Glutamatergic neuron (in vitro differentiated cells): ENCODE measurements at places on chromosomes 2 and 18. TPM values are rescaled to one million over a fixed set of nuclear protein-coding genes. Genes with fewer than 3 reads are reported as not detected.

GRCh38 chr18:44758861-44759631 is 78.4 kb downstream of the SETBP1 start:
- peaks cover 4% of the 10 kb centered on the region for H3K36me3 ChIP-seq
- no peak for DNase-seq
- H3K27ac ChIP-seq: no peak overlapping the region
- H3K27me3 ChIP-seq: no peaks in the 10 kb centered on the region
- no peak overlapping the region for H3K4me3 ChIP-seq
- peaks cover 30% of the 10 kb centered on the region for H3K4me1 ChIP-seq

- no peaks in the 10 kb centered on the region for H3K27me3 ChIP-seq
- no peak overlapping the region for H3K4me3 ChIP-seq
- no peaks in the 10 kb centered on the region for H3K36me3 ChIP-seq
- H3K27ac ChIP-seq: no peak overlapping the region
- H3K4me1 ChIP-seq: peaks cover 4% of the 10 kb centered on the region
These were observed 175.6 kb upstream of the ZFP36L2 start for GRCh38 chr2:43402002-43402401.

- H3K27me3 ChIP-seq: no peaks in the 10 kb centered on the region
- DNase-seq: no peak
- H3K4me3 ChIP-seq: no peak overlapping the region
- H3K27ac ChIP-seq: no peak overlapping the region
These were observed 1129.9 kb upstream of the GYPC start for GRCh38 chr2:125526093-125526492.

GRCh38 chr2:192277494-192278109 is 82.9 kb upstream of the TMEFF2 start:
- peaks cover 12% of the 10 kb centered on the region for H3K36me3 ChIP-seq
- no peak overlapping the region for H3K4me3 ChIP-seq
- H3K27ac ChIP-seq: no peak overlapping the region
- DNase-seq: no peak
- no peaks in the 10 kb centered on the region for H3K27me3 ChIP-seq

DNA sequence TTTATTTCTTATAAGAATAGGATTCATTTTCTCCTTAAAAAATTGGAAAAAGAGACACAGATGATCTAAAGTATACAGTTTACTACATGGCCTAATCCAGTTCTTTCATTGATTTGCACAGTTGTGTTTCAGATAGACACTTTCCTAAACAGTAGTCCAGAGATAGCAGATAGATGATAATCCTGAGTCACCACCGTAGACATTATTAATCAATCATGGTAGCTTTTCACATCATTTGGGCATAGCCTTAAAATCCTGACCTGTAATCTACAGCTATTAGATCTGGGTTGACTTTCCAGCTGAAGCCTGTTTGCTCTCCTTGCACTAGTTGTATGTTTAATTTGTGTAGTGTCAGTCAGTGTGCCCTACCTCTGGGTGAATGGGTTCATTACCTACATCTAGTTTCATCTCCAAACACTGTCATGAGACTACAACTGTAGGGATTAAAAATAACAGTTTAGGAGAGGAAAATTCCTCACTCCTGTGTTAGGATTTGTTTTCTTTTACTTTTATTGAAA is 14.1 kb downstream of the C18orf63 start:
- no peak overlapping the region for H3K4me3 ChIP-seq
- no peak for DNase-seq
- no peaks in the 10 kb centered on the region for H3K36me3 ChIP-seq
- peaks cover 2% of the 10 kb centered on the region for H3K4me1 ChIP-seq
- no peaks in the 10 kb centered on the region for H3K27me3 ChIP-seq

GRCh38 chr2:70797506-70797905 is 7.1 kb upstream of the FIGLA start:
- H3K36me3 ChIP-seq: peaks cover 16% of the 10 kb centered on the region
- no peaks in the 10 kb centered on the region for H3K4me1 ChIP-seq
- H3K27me3 ChIP-seq: peaks cover 6% of the 10 kb centered on the region
- no peak overlapping the region for H3K27ac ChIP-seq

DNA sequence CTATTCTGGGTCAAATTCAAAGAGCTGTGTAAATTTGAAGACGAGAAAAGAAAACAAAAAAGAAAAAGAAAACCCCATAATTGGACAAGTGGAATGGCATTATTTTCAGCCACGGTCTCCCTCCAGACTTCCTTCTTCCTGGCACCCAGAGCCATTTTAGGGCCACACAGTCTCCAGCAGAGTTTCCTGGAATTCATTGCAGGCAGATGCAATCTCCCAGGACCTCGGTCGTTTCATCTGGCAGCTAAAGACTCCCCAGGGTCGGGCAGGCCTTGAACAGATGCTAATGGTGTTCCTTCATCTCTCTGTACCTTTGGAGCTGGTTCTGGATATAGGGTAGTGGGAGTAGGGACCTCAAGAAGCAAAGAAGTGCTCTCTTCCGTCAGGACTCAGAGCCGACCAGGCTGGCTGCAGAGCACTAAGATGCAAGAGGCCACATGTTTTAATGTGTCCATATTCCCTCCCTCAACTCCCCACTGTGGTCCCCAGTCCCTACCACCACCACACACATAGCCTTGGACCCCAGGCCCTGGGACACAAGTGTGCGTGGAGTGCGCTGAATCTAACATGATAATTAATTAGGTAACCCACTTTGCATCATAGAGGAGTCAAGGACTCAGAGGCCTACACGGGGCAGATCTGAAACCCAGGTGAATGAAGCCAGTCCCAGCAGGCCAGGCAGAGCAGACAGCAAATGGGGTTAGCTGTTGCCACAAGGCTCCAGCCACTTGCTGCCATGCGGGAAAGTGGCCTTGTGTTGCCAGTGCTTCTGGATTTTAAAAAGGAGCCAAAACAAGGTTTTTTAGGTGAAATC is 109.3 kb upstream of the ATL2 start:
- no peaks in the 10 kb centered on the region for H3K36me3 ChIP-seq
- H3K4me1 ChIP-seq: peaks cover 20% of the 10 kb centered on the region

- H3K4me3 ChIP-seq: no peak overlapping the region
- no peaks in the 10 kb centered on the region for H3K4me1 ChIP-seq
- H3K27ac ChIP-seq: no peak overlapping the region
- H3K27me3 ChIP-seq: no peaks in the 10 kb centered on the region
These were observed 99.2 kb upstream of the VRK2 start for GRCh38 chr2:57947398-57947797.

DNA sequence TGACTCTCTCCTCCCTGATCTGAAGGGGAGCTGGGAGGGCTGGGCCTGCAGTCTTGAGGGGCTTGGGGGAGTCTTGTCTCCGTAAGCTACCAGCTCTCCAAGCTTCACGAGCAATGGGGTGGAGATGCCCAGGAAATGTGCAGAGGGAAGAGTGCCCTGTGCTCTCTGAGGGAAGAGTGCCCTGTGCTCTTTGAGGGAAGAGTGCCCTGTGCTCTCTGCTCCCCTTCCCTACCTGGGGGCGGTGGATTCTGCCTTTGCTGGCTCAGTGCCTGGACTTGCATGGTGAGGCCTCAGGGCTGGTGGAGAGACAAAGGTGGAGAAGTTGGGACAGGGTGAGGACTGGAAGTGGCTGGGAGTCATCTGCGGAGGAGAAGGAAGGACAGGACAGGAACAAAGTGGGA is 72.7 kb downstream of the TWIST2 start:
- no peak for DNase-seq
- peaks cover 15% of the 10 kb centered on the region for H3K27me3 ChIP-seq
- H3K4me3 ChIP-seq: no peak overlapping the region
- peaks cover 5% of the 10 kb centered on the region for H3K36me3 ChIP-seq
- H3K4me1 ChIP-seq: peaks cover 6% of the 10 kb centered on the region

- no peak overlapping the region for H3K4me3 ChIP-seq
- H3K4me1 ChIP-seq: peaks cover 3% of the 10 kb centered on the region
- no peak overlapping the region for H3K27ac ChIP-seq
- H3K36me3 ChIP-seq: peaks cover 3% of the 10 kb centered on the region
- DNase-seq: no peak
- H3K27me3 ChIP-seq: peaks cover 5% of the 10 kb centered on the region
These were observed 20.4 kb upstream of the GPR17 start for GRCh38 chr2:127625572-127625951.

DNA sequence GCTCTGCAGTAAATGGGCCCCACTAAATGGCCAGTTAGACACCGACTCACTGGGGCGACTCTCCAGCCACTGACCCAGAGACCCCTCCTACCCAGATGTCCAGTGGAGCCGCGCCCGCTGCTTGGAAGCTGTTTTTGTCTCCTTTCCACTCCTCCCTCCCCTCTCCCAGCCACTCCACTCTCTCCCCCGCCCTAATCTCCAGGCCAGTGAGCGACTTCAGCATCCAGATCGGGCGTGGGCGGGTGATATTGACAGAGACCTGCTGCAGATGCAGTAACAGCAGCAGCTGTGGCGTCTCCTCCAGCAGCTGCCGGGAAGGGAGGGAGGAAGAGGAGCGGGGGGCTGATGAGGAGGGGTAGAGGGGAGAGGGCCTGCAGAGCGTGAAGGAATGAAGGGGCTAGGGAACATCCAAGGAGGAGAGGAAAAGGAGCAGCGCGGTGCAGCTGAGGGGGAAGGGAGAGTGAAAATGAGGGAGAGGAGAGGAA is at the start of gene SCN7A:
TSS of gene SCN7A (minus strand) at position 110 of the 485 bp plus-strand sequence. CDS start 16,553 bp downstream, outside the sequence.
- DNase-seq: peak; percentile 71
- H3K4me3 ChIP-seq: peak within 1 kb of the TSS; percentile 82
- H3K4me1 ChIP-seq: no peaks in the 10 kb centered on the region
- H3K27me3 ChIP-seq: no peaks in the 10 kb centered on the region
- H3K27ac ChIP-seq: peak within 1 kb of the TSS; percentile 48

DNA sequence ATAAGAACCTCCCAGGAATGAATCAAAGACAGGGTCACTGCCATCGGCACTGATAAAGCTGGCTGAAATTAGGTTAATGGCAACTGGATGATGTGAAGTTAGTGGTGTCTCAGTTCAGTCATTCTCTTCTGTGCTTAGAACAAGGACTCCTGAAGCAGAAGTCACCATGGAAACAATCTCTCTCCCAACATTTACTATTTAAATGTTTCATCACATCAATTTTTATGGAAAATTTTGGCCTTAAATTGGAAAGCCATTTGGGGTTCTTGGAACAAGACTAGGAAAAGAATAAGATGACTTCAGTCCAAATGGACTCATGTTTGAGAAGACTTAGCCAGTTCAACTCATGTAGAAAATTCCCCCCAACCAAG is 15.5 kb upstream of the ARL5A start:
- no peaks in the 10 kb centered on the region for H3K4me1 ChIP-seq
- no peak overlapping the region for H3K4me3 ChIP-seq
- DNase-seq: no peak
- H3K36me3 ChIP-seq: no peaks in the 10 kb centered on the region

DNA sequence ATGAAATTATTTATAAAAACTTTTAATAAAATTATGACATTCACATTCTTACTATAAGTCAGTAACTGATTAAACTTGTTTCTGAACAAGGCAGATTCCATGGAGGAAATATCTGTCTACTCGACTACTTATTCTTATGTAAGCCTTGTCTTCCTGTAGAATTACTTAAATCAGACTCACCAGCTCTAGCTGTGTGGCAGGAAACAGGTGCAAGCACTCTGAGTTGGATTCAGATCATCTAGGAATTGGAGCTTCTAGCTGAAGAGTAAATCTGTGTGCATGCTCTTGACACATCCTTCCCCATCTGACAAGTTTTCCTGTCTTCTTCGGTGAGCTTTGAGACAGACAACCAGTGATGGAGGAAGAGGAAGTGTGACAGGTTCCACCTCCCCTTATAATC is 284.7 kb downstream of the TRIB2 start:
- H3K27me3 ChIP-seq: peaks cover 2% of the 10 kb centered on the region
- H3K36me3 ChIP-seq: no peaks in the 10 kb centered on the region
- no peak overlapping the region for H3K27ac ChIP-seq
- no peaks in the 10 kb centered on the region for H3K4me1 ChIP-seq

DNA sequence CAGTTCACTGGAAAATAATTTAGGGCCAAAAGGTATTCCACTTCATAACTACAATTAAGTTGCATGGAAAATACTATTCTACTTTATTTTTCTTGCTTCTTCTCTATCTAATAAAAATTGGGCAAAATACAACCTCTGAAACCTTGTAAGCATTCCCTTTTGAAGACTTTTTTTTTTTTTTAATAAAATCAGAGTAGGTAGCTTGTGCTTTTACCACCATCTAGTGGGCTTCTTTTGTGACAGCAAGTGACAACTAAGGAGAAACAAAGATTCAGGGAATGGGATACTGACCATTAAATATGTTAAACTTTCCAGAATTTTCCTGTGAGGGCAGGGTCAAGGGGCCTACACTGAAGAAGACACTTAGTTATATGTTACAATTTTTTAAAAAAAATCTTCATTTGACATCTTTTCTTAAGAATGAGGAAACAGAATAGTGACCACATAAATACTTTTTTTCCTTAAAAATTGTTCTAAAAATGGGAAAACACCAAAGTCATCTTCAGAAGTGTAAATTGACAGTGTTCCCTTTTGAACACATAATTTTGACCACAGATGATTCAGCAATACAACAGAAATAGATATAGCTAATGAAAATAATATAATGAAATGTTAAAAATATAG is 1183.2 kb upstream of the ACVR2A start:
- no peak overlapping the region for H3K27ac ChIP-seq
- H3K27me3 ChIP-seq: no peaks in the 10 kb centered on the region
- H3K4me1 ChIP-seq: no peaks in the 10 kb centered on the region
- H3K4me3 ChIP-seq: no peak overlapping the region
- no peak for DNase-seq
- no peaks in the 10 kb centered on the region for H3K36me3 ChIP-seq

GRCh38 chr18:48996901-48997463 is 46.2 kb upstream of the SMAD7 start:
- no peaks in the 10 kb centered on the region for H3K36me3 ChIP-seq
- DNase-seq: no peak
- H3K27ac ChIP-seq: no peak overlapping the region
- peaks cover 5% of the 10 kb centered on the region for H3K27me3 ChIP-seq

GRCh38 chr2:126935774-126936173 is 37.1 kb downstream of the TEX51 start:
- no peak overlapping the region for H3K27ac ChIP-seq
- DNase-seq: no peak
- peaks cover 21% of the 10 kb centered on the region for H3K4me1 ChIP-seq
- no peak overlapping the region for H3K4me3 ChIP-seq
- peaks cover 9% of the 10 kb centered on the region for H3K27me3 ChIP-seq
- H3K36me3 ChIP-seq: peaks cover 6% of the 10 kb centered on the region

DNA sequence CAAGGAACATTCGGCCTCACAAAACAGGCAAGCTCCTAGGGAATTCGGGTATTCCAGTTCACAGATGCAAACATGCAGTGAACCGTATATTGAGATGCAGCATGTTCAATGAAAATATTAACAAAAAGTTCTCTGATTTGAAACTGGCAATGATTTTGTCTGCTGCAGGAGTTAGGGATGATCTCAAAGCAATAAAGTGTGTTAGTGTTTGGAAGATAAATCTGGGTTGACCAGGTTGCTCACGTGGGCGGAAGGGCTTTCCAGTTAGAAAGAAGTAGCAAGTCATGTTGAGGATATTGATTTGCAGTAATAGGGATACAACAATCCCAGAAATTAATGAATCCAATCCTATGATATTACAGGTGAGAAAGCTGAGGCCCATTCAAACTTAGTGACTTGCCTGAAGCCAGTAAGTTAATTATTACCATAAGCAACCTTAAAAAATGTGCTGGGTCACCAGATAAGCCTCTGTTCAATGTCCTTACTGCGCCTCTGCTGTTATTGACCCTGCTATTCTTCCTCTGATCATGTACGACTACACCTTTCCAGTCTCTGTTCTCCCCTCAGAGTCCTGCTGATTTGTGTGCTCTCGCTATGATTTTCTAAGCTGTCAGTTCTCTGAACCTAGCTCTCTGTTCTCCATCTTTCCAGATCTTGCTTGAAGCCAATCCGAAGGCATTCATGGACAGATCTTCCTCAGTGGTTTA is 370.8 kb downstream of the DSEL start:
- DNase-seq: no peak
- H3K27me3 ChIP-seq: no peaks in the 10 kb centered on the region
- no peak overlapping the region for H3K27ac ChIP-seq
- no peak overlapping the region for H3K4me3 ChIP-seq
- H3K4me1 ChIP-seq: peaks cover 7% of the 10 kb centered on the region

Gene SMAD2
- total RNA-seq: 134 TPM

Gene WDR54
- total RNA-seq: 29.5 TPM

Gene ATP5F1A
- total RNA-seq: 511 TPM

Gene SLC9A2
- total RNA-seq: not detected

Gene MROH2A
- total RNA-seq: not detected

Gene PKDCC
- 959 TPM for total RNA-seq
